ENCODE measurements at places on chromosomes 5 and 9. TPM values are rescaled to one million over a fixed set of nuclear protein-coding genes. Genes with fewer than 3 reads are reported as not detected.

The SH2D3C gene
- total RNA-seq, result 18.2 TPM

GRCh38 chr5:102755686-102756371 lies 724 bp downstream of the PAM start:
- DNase-seq, result peak; percentile 46

GRCh38 chr9:100730086-100730485 lies 152.2 kb downstream of the CAVIN4 start:
- no peak for DNase-seq

The IARS1 gene
- 54.2 TPM for total RNA-seq

GRCh38 chr5:166073901-166074581 lies 2217.4 kb upstream of the WWC1 start:
- DNase-seq, result no peak

DNA sequence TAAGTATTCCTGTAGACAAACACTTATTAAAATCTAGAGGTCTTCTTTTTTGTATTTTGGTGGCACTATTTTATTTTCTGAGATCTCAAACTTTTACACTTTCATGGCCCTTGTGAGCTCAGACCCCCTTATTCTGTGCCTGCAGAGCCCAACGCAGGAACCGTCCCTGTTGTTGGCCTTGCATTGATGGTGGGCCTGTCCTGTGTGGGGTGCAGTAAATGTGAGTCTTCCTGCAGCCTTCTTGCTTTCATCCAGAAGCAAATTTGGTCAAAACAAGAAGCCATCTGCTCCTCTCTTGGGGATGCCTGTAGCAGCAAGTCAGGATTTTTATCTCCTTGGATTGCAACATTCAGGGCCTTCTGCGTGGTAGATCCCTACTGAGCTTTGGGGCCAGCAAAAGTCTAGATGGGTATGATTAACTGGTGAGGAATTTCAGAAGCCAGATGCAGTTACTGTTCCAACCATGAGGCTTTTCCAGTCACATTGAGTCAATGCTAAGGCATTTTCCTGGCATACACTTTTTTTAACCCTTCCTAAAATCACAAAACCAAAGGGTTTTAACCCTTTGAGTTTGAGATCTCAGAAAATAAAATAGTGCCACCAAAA lies 31.7 kb downstream of the BASP1 start:
- DNase-seq, result no peak

The LURAP1L gene
- total RNA-seq, result 2.6 TPM

DNA sequence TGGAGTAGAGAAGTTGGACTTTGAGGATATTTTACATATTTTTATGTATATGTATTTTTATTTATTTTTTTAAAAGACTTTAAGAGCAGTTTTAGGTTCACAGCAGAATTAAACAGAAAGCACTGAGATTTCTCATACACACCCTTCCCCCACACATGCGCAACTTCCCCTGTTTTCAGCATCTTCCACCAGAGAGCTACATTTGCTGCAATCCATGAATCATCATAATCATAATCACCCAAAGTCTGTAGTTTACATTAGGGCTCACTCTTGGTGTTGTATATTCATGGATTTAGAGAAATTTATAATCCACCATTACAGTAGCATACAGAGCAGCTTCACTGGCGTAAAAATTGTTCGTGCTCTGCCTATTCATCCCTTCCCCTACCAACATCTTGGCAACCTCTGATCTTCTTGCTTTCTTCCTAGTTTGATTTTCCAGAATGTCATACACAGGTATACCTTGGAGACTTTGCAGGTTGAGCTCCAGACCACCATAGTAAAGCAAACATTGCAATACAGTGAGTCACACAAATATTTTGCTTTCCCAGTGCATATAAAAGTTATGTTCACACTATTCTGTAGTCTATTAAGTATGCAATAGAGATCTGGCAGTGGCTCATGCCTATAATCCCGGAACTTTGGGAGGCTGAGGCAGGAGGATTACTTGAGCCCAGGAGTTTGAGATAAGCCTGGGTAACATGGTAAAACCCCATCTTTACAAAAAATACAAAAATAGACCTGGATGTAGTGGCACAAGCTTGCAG lies 9.6 kb upstream of the CCDC171 start:
- DNase-seq, result no peak

The INSL4 gene
- not detected for total RNA-seq

DNA sequence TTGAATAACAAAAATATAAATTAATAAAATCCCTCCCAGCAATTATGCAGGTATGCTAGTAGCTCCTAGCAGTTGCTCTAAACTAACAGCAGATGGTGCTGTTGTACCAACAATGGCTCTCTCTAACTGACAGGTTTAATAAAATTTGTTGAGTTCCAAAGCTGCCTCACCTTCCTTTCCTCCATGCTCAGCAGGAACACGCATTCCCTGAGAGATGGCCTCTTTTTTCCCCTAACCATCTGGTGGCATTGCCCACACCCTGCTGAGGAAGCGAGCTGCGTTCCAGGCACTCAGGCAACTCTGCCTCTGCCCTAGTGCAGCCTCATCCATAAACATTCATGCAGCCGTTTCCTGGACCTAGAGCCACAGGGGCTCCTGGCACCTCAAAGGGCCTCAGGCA lies 106.2 kb downstream of the KLHL3 start:
- no peak for DNase-seq

GRCh38 chr9:113373256-113373655 lies 3.5 kb downstream of the HDHD3 start:
- no peak for DNase-seq

DNA sequence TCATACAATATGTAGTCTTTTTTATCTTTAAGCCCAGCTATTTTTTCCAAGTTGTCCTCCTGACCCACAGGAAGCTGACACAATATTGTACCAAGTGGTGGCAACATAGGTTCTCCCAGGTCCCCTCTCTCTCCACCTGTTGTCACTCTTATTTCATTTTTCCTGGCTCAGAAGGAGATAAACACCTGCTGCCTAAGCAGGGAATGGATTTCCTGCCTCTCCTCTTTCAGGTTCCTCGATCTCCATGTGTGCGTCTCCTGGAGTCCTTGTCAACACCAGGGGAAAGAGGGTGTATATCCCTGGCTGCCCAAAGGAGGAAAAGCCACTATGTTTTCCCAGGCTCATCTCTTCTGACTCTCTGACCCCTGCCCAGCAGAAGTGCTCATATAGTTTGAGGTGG lies 81.8 kb upstream of the KLF9 start:
- no peak for DNase-seq

- no peak for DNase-seq
Observed at GRCh38 chr5:140764177-140764973, 21.6 kb upstream of the PCDHA1 start.

GRCh38 chr9:1460143-1460769 lies 410.1 kb downstream of the DMRT2 start:
- DNase-seq, result no peak

DNA sequence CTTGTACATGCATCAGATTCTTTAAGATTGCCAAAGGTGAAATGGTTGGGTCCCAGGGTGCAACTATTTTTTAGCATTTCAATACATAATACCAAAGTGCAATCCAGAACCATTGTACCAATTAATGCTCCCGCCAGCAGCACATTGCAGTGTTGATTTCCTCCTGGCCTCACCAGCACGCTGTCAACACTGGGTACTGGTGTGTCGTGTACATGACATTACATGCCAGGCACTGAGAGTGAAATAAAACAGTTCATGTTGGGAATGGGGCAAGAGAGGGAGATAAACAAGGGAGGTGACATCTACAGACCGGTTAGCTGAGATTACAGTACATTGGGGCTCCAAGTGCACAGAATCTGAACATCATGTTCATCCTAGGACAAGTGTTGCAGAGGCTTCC lies 37.8 kb downstream of the HMGCS1 start:
- DNase-seq, result peak; percentile 43

DNA sequence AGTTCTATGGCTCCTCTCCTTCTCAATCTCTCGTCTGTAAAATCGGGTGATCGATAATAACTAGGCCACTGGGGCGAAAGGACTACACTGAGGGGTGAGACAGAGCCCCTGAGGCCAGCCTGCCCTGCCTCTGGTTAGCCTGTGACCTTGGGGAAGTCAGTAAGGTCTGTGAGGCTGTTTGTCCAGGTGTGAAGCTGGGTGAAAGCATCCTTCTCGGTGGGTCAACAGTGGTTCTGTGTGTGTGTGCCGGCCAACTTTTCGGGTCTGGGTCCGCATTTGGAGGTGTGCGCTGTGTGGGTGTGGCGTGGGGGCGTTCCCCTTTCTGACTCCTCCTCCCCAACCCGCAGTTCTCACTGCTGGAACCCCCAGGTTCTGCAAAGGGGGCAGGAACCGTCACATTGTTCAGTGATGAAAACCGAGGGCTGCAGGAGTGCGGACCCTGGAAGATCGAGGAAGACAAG lies 5.0 kb upstream of the RNF44 start:
- peak; percentile 34 for DNase-seq

DNA sequence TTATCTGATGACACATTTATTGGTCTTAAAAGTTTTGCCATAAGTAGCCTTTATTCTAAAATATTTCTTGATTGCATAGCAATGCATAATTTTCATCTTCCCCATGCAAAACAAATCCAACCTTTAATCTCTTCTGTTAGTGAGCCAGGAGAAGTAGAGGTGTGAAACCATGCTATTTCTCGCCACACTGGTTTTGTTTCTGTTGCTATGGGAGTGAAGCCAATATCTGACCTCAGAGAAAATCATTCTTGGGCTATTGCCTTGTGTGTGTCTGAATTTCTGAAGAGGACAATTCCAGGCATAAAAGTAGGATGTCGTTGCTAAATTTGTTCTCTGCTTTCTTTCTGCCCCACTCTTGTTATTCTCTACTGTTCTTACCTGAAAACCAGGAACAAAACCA lies 183.6 kb downstream of the PTTG1 start:
- DNase-seq, result no peak

The SYK gene
- 5.4 TPM for total RNA-seq

GRCh38 chr5:32231241-32231640 lies 57.1 kb upstream of the GOLPH3 start:
- no peak for DNase-seq

The PCDHGA6 gene
- 5.6 TPM for total RNA-seq

The FBXO4 gene
- 4.3 TPM for total RNA-seq

- no peak for DNase-seq
Observed at GRCh38 chr5:161261668-161262323, 284.7 kb downstream of the GABRB2 start.

The CACFD1 gene
- total RNA-seq, result 11.5 TPM

DNA sequence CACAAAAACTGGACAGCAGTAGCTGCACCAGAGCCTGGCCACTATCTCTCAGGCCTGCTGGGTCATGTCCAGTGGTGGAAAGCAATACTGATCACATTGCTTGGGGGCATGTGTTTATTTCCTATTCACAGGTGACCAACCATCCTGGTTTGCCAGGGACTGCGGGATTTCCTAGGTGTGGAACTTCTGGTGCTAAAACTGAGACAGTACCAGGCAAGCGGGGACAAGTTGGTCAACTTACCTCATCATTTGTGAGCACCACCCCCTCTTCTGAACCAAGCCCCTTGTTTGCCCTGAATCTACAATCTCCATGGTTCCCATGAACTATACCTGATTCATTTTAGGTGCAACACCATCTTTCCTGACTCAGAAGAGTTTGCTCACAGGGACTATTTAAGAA lies 81.3 kb downstream of the TNC start:
- no peak for DNase-seq

DNA sequence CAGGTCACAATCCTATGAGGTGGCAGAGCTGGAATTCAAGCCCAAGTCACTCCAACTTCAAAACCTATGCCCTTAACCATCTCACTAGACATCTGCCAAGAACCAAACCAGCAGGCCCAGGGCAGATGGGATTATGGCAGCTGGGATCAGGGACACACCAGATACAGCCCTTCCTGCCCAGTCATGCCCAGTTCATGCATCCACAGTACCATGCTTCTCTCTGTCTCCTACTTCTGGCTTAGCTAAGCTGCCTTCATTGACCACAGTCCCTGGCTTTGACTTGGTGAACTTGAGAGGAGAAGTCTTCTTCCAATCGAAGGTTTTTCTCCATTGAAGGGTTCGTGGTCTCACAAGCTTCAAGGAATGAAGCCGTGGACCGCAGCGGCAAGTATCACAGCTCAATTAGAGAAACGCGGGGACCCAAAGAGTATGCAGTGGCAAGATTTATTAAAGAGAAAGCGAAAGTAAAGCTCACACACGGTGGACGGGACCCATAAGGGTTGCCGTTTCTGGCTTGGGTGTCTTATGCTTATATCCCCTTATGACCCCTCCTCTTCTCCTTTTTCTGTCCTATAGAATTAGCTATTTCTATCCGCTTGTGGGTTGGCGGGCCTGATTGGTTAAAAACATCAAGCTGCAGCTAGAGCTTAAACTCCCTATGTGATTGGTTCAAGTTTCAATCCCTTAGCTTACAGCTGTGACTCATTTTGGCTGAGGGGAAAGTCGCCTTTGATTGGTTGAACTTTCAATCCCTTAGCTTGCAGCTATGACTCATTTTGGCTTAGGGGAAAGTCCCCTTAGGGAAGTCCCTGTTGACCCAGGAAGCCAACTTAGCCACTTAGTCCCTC lies 101.2 kb downstream of the TRIM36 start:
- no peak for DNase-seq

- no peak for DNase-seq
Observed at GRCh38 chr5:104612005-104612404, 1049.4 kb upstream of the NUDT12 start.

GRCh38 chr5:156892223-156892622 lies 42.1 kb downstream of the PPP1R2B start:
- DNase-seq, result no peak

- DNase-seq, result no peak
Observed at GRCh38 chr9:109317979-109318741, 2.7 kb downstream of the EPB41L4B start.

DNA sequence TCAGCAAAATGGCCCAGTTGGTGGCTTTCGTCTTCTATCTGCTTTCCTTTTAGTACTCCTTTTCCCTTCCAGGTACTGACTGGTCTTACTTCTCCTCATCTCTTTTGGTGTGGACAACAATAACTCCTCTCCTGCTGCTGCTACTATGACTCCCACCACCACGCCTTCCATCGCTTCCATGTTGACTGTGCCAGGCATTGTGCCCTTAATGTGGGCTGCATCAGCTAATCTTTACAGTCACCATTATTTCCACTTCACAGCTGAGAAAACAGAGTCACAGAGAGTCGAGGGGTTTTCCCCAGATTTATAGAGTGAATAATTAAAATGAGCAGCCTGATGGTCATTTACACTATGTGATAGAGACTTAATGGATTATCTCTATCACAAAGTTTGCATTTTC lies 184.9 kb upstream of the IL12B start:
- DNase-seq, result no peak

The MAP3K1 gene
- 5.7 TPM for total RNA-seq

DNA sequence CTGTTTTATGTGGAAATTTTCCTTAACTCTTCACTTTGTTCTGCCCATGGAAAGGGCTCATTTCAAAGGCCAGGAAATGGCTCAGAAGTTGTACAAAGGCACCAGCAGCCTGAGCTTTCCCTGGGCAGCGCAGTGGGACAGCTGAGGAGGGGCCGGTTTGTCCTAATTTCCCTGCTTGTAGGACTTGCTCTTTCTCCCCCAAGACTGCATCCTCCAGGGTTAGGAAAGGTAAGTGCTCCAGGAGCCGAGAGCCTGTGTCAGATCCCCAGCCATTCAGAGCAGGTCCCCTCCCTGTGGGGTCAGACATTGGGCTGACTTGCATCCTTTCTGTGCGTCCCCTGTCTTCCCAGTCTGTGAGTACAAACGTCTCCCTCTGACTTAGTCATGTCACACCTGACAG lies 43.5 kb downstream of the AGXT2 start:
- no peak for DNase-seq

The SHLD3 gene
- total RNA-seq, result 2.4 TPM

- DNase-seq, result no peak
Observed at GRCh38 chr5:43286623-43287022, 26.6 kb downstream of the HMGCS1 start.

Data from left ventricle myocardium inferior (tissue), 1 donor.